ENCODE measurements at places on chromosomes 4 and X. TPM values are rescaled to one million over a fixed set of nuclear protein-coding genes. Genes with fewer than 3 reads are reported as not detected.

- peak; percentile 47 for DNase-seq
Measured at GRCh38 chrX:54181202-54181953, 1.7 kb downstream of the FAM120C start.

The F8A1 gene
- total RNA-seq = 0.96 TPM

DNA sequence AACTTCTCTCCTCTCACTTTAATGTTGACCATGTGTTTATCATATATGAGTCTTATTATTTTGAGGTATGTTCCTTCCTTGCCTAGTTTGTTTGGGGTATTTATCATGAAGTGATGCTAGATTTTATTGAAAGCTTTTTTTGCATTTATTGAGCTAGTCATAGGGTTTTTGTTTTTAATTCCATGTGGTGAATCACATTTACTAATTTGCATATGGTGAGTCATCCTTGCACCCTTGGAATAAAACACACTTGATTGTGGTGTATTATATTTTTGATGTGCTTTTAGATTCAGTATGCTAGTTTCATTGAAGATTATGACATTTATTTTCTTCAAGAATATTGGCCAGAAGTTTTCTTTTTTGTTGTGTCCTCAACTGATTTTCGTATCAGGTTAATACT lies 464.6 kb downstream of the PCDH18 start:
- DNase-seq = no peak

GRCh38 chr4:172287117-172287516 lies 473.9 kb downstream of the GALNTL6 start:
- no peak for DNase-seq

- DNase-seq = no peak
Measured at GRCh38 chr4:10607206-10607605, 77.4 kb downstream of the CLNK start.

The ITM2A gene
- 7.7 TPM for total RNA-seq

The PORCN gene
- total RNA-seq = 1.7 TPM

GRCh38 chr4:89021684-89022083 lies 35.3 kb downstream of the FAM13A start:
- no peak for DNase-seq

GRCh38 chrX:109934935-109935334 lies 68.0 kb upstream of the TMEM164 start:
- DNase-seq = no peak

DNA sequence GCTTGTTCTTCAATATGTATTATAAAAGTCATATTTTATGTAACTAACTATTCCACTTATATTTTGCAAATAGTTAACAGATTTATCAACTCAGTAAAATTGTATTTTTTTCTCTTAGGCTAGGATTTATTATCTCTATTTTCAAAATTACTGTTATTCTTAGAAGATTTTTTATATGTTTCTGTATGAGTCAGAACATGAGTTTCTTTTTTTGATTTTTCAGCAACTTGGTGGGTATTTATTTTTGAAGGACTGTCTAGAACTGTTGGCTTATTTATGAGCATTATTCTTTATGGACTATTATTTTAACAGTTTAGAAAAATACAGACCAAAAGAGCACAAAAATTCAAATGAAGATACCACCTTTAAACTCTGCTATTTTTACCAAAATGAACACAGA lies 6.8 kb downstream of the AIMP1 start:
- no peak for DNase-seq

The FAM47E gene
- total RNA-seq = 4.3 TPM

The XKRX gene
- 4.3 TPM for total RNA-seq

DNA sequence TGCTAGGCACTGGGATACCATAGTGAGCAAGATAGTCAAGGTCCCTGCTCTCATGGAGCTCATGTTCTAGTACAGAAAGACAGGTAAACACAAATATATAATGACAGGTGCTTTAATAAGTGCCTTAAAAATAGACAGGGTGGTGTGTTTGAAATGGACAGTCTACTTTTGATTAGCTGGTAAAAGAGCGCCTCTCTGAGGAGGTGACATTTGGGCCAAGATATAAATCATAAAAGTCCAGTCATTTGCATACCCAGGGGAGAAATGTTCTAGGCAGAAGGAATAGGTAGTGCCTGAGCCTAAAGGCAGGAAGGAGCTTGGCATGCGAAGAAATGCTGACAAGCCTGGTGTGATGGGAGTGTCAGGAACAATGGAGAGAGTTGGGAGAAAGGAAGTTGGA lies 83.6 kb downstream of the DNAAF6 start:
- DNase-seq = no peak

DNA sequence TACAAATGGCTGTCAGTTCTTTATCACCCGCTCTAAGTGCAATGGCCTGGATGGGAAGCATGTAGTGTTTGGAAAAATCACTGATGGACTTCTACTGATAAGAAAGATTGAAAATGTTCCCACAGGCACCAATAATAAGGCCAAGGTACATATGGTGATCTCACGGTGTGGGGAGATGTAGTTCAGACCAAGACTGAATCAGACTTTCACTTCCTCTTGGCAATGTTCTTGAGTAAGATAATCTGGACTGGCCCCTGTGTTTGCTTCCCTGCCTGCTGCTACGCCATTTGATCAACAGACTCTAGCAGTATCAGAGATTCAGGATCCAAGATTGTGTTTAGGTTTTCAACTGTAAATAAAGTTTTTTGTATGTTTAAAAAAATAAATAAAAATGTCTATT lies 682.2 kb upstream of the AMOT start:
- DNase-seq = no peak

DNA sequence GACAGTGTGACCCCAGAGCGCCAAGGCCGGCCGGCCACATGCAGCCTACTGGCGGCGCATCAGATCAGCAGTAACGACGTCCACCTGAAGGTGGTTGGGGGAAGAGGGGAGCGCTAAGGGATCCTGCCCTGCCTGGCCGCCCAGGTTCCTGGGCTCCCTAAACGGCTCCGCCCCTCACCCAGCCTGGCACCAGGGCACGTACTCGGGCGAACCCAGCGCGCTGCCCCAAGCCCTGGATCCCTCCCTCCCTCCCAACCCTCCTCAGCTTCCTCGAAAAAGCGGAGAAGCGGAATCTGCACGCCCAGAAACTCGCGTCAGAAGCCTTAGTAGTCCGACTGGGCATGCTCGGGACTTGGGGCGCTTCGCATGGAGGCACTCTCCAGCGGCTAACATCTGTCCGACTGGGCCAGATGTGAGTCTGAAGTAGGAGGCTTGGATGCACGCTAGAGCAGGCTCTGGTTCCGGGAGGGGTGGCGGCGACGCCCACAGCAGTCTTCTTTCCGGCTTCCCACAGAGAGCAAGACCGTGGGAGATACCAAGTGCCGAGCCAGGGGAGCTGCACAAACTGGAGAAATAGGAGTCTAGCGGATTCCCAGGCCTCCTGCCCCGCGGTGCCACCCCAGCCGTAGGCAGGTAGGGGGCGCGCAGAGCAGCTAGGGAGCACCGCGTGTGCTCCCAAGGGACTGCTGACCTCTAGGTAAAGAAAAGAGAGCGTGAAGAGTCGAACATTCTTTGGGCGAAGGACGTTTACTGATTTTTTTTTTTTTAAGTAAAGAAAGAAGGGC lies 114.3 kb upstream of the TEX13C start:
- peak; percentile 78 for DNase-seq

DNA sequence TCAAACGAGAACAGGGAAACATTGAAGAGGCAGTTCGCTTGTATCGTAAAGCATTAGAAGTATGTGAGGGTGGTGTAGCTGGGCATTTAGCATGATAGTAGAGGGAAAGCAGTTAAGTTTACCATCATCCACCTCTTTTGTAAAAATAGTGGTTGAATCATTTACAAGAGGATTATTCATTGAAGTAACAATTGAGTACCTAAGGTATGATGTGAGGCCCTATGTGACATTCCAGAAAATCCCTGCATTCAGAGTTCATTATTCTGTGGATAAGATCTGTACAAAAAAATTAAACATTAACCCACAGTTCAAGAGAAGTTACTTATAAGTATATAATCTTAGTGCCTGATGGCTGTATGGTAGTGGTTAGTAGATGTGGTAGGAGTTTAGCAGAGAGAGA lies 22.2 kb upstream of the GCNA start:
- no peak for DNase-seq

The UGT2B11 gene
- 2.2 TPM for total RNA-seq

The BTC gene
- total RNA-seq = 0.96 TPM

- DNase-seq = no peak
Measured at GRCh38 chrX:77564823-77565222, 117.6 kb downstream of the FGF16 start.

- peak; percentile 50 for DNase-seq
Measured at GRCh38 chr4:37383579-37384229, 139.2 kb downstream of the NWD2 start.
